ENCODE measurements at places on chromosomes 2 and 18. TPM values are rescaled to one million over a fixed set of nuclear protein-coding genes. Genes with fewer than 3 reads are reported as not detected.

The SCG2 gene
- total RNA-seq: 0.98 TPM

GRCh38 chr2:150119819-150120218, 367.6 kb downstream of the RND3 start:
- H3K36me3 ChIP-seq: no peaks in the 10 kb centered on the region
- no peak overlapping the region for H3K27ac ChIP-seq
- no peak for DNase-seq
- H3K4me1 ChIP-seq: peaks cover 8% of the 10 kb centered on the region
- no peak overlapping the region for H3K4me3 ChIP-seq

DNA sequence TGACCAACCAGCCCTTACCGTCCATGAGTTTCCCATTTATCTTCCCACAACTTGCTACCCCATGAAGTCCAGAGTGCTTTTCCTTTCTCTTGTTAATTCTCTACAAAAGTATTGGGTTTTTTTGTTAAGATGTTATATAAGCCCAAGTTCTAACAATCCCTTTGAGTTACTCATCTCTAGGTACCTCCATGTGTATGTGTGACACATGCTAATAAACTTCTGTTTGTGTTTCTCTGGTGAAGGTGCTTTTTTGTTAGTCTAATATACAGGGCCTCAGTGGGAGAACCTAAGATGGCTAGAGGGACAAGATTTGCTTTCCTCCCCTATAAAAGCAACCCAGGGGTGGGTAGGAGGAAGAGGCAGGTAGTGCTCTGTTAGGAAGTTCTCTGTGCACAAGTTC, 31.8 kb upstream of the RMDN2 start:
- H3K4me3 ChIP-seq: no peak overlapping the region
- H3K27ac ChIP-seq: no peak overlapping the region
- DNase-seq: peak; percentile 44
- H3K4me1 ChIP-seq: no peaks in the 10 kb centered on the region
- H3K36me3 ChIP-seq: no peaks in the 10 kb centered on the region
- no peaks in the 10 kb centered on the region for H3K27me3 ChIP-seq

- H3K27me3 ChIP-seq: no peaks in the 10 kb centered on the region
- H3K4me3 ChIP-seq: no peak overlapping the region
- DNase-seq: no peak
These were observed 1.0 kb downstream of the PLEK start for GRCh38 chr2:68366083-68366560.

- DNase-seq: peak; percentile 15
- no peak overlapping the region for H3K4me3 ChIP-seq
- no peak overlapping the region for H3K27ac ChIP-seq
- H3K36me3 ChIP-seq: no peaks in the 10 kb centered on the region
These were observed 16.9 kb upstream of the HNRNPLL start for GRCh38 chr2:38619458-38620164.

- DNase-seq: no peak
- H3K4me3 ChIP-seq: no peak overlapping the region
- no peaks in the 10 kb centered on the region for H3K27me3 ChIP-seq
- no peak overlapping the region for H3K27ac ChIP-seq
- no peaks in the 10 kb centered on the region for H3K36me3 ChIP-seq
These were observed 109.4 kb downstream of the KCTD1 start for GRCh38 chr18:26438980-26439379.

DNA sequence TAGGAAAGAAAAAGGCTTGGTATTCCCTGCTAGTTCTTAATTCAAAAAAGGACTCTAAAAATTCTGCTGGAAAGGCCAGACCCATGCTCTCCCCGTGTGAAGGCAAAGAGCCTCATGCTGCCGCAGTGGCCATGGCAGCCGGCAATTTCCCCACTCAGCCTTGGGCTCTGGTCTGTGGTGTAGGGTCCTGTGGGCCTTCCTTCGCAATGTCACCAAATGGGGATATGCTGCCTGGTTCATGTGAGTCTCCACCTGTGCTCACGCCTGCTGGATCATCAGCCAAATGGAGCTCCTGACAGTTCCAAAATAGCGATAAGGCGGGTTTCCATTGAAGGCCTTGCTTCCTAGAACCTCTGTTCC, 282.8 kb upstream of the ATP5MC3 start:
- H3K27ac ChIP-seq: no peak overlapping the region
- H3K27me3 ChIP-seq: peaks cover 53% of the 10 kb centered on the region
- H3K4me1 ChIP-seq: no peaks in the 10 kb centered on the region

DNA sequence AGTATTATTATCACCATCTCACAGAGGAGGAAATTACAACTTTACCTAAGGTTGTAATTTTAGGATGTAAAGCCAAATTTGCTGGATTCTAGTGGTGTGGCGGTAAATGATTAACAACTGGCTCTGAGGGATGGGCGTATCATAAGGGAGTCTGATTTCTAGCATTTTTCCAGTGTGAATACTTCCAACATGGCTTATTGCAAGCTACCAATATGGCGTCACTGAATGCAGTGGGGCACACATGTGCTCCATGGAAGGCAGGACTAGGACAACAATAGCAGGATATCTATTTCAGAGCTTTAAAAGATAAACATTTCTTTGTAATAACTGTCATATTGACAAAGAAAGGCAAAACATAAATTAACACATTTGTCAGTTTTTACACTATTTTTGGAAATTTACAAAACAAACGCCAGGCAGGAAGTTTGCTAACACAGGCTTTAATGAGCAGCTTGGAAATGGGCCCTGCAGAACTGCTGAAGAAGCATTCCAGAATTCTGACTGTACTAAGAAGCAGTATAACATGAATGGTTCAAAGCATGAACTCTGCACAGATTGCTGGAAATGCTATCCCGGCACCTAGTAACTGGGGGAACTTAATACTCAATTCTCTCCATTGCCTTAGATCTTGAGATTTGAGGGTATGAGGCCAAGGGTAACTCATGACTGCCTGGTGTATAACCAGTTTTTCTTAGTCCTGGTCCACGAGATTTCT, 439.3 kb upstream of the MAP2 start:
- H3K4me1 ChIP-seq: no peaks in the 10 kb centered on the region
- no peak overlapping the region for H3K4me3 ChIP-seq
- no peak overlapping the region for H3K27ac ChIP-seq
- peak; percentile 1 for DNase-seq
- no peaks in the 10 kb centered on the region for H3K27me3 ChIP-seq

- H3K36me3 ChIP-seq: no peaks in the 10 kb centered on the region
- H3K4me3 ChIP-seq: peak overlapping the region; percentile 86
- DNase-seq: peak; percentile 21
- no peaks in the 10 kb centered on the region for H3K27me3 ChIP-seq
- H3K27ac ChIP-seq: no peak overlapping the region
These were observed 854 bp downstream of the GPR155 start for GRCh38 chr2:174485788-174486562.

DNA sequence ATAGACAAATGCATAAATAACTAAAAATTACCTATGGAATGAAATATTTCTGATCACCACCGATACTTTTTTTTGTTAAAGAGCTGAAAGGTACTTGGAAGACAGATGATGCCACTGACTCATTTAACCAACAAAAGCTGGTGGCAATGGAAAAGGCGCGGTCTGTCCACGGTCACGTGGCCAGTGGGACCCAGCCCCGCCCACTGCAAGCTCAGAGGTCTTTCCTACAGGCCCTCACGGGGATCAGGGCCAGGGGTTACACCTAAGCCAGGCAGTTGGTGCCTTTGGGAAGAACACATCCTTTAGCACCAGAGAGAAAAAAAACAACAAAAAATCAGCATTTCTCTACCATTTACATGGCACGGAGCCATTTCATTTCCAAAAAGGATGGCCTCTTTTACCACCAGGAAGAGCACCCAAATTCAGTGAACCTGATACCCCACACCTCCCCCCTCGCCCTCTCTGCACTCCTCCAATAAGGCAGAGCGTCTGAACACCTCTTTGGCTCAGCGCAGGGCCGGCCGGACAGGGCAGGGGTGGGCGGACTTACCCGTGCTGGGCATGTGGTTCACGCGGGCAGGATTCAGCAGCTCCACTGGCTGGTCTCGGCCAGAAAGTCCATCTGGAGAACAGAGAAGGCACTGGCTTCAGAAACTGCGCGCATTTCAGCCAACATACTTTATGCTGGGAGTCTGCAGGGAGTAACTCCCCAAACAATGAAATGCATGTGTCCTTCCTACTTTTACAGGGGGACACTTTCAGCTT, 164.6 kb downstream of the HDAC4 start:
- no peak overlapping the region for H3K27ac ChIP-seq
- no peaks in the 10 kb centered on the region for H3K36me3 ChIP-seq
- no peaks in the 10 kb centered on the region for H3K27me3 ChIP-seq

DNA sequence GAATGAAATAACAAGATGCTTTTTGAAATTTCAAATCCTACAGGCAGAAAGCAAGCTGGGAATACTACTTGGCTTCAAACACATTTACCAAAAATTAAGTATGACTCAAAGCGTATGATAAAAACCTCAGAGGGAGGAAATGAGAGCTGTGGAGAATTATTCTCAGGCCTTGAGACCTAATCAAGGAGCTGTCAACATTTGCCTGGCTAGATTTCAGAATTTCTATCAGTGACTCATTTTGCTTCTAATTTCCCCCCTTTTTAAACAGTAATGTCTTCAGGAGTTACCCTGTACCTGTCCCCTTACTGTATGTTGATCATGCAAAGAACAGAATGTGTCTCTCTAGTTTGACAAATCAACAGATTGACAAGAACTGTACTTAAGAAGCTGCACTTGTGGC, 1324.5 kb upstream of the DDX18 start:
- no peak overlapping the region for H3K4me3 ChIP-seq
- H3K27me3 ChIP-seq: no peaks in the 10 kb centered on the region
- H3K4me1 ChIP-seq: no peaks in the 10 kb centered on the region
- no peak for DNase-seq
- H3K36me3 ChIP-seq: no peaks in the 10 kb centered on the region
- no peak overlapping the region for H3K27ac ChIP-seq

The WDR7 gene
- total RNA-seq: 16.0 TPM

DNA sequence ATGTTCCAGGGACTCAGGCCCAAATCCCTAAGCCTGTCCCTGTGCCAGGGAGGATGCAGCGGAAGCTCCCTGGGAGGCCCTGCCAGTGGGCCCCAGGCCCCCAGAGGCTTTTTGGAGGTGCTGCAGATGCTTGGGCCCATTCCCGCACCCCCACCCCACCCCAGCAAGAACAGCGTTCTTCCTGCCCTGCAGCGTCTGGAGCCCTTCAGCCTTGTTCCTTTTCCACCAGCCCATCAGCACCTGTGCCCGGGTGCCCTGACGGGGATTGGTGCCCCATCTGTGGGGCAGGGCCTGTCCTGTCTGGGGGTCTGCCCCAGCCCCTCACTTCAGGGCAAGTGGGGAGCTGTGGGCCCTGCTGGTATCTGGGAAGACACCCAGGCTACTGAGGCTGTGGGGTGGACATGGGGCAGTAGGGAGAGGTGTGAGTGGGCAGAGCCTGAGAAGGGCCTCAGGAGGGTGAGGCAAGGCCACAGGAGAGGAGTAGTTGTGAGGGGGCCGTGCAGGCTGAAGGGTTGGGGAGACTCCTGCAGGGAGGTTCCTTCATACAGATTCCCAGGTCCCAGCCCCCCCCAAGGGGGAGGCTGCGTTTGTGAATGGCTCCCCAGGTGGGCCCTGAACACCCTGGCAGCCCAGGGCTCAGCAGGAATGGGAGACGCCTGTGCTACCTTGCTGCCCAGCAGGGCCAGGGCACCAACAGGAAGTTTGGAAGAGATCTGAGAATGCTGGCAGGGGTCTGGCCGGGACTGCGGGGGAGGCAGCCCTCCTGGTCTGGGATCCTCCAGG, 2.4 kb downstream of the RNPEPL1 start:
- H3K36me3 ChIP-seq: no peaks in the 10 kb centered on the region
- no peak overlapping the region for H3K27ac ChIP-seq
- H3K4me1 ChIP-seq: peaks cover 31% of the 10 kb centered on the region

DNA sequence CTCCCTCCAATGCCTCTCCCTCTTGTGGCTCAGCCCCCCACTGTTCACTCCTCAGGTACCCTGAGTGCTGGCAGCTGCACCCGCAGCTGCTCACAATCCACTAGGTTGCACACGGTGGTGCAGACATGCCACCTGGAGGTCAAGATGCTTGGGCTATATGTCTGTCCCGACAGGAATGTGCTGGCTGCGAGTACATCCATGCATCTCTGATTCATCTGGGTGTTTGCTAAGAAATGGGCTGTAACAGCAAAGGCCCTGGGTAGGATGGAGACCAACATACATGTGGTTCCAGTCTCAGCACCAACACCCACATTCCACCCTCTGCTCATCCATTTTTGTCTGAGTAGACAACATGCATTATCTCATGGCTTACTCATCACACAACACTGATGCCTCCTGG, 31.3 kb downstream of the ANKMY1 start:
- H3K27ac ChIP-seq: no peak overlapping the region
- H3K4me3 ChIP-seq: no peak overlapping the region
- peaks cover 49% of the 10 kb centered on the region for H3K36me3 ChIP-seq
- DNase-seq: no peak

The FEV gene
- total RNA-seq: 0.07 TPM

DNA sequence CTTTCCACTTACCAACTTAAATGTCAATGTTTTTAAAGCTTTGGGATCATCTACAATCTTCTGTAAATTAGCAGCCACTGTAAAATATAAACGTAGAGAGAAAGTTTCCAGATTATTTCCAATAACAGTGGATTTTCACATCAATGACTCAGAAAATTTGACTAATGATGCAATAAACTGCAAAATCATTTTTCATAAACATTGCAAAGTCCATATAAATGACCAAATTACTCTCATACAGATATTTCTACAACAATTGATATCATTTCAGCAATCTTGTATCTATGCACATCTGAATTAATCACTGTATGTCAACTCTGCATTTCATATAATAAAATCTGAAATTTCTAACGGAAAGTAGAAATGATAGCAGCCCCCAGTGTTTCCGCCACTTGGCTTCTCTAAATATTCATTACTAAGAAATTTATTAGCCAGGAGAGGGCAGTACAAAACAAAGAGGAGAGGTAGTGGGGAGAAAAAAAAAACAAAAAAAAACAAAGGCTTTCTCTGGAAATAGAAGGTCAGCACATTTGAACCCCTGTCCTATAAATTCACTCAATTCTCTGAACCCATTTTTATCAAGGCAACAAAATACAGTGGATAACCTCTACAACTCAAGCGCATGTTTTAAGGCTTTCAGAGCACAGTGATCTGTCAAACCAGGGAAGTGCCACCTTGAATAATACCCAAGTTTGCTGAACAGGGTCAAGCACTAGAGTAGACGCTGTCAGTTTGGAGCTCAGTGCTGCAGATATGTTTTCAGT, 282.6 kb downstream of the STK39 start:
- no peak overlapping the region for H3K4me3 ChIP-seq
- no peaks in the 10 kb centered on the region for H3K27me3 ChIP-seq
- H3K36me3 ChIP-seq: peaks cover 5% of the 10 kb centered on the region
- H3K4me1 ChIP-seq: no peaks in the 10 kb centered on the region
- peak; percentile 35 for DNase-seq

DNA sequence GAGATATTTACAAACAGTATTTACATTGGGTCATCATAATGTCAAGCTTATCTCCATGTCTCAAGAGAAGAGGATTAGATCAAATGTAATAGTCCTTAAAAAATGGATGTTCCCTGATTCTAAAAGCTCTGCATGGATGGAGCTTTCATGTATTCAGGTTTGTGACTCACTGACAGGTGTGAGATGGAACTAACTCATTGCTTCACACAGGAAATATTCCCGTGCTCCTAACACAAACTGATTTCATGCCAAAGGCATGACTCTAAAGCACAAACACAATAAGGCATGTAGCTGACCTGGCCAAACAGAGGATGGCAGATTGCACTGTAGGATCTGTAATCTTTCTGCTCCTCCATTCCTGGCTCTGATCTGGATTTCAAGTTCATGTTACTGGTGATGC, 110.0 kb downstream of the ALK start:
- DNase-seq: peak; percentile 88
- H3K27ac ChIP-seq: no peak overlapping the region
- H3K4me1 ChIP-seq: peaks cover 28% of the 10 kb centered on the region
- no peaks in the 10 kb centered on the region for H3K27me3 ChIP-seq

GRCh38 chr18:5622905-5623304, 79.1 kb upstream of the EPB41L3 start:
- no peak overlapping the region for H3K27ac ChIP-seq
- no peak for DNase-seq
- peaks cover 16% of the 10 kb centered on the region for H3K27me3 ChIP-seq
- no peaks in the 10 kb centered on the region for H3K36me3 ChIP-seq
- no peak overlapping the region for H3K4me3 ChIP-seq
